ENCODE measurements at places on chromosomes 6 and 20.

DNA sequence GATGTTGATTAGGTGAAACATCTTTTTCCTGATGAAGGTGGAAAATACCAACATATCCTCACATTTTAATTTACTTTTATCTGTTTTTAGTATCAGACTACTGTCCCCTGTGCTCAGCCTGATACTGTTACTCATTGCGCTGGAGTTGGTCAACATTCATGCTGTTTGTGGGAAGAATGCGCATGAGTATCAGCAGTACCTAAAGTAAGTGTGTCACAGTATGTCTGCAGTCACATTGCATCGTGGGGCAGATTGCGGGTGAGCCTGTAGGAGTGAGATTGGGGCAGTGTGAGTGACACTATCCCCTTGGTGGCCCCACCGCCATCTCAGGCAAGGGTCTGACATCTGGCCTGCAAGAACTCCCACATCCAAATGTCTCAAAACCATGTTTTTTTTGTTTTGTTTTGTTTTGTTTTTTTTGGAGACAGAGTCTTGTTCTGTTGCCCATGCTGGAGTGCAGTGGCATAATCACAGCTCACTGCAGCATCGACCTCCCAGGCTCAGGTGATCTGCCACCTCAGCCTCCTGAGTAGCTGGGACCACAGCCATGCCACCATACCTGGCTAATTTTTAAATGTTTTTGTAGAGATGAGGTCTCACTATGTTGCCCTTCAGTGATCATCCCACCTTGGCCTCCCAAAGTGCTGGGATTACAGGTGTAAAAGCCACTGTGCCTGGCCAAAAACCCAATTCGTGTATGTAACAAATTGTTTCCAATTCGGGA lies 27.8 kb downstream of the ERMARD start:
- no peak for DNase-seq

- DNase-seq, result no peak
These were observed 160.1 kb downstream of the SMOC2 start for GRCh38 chr6:168601111-168601510.

DNA sequence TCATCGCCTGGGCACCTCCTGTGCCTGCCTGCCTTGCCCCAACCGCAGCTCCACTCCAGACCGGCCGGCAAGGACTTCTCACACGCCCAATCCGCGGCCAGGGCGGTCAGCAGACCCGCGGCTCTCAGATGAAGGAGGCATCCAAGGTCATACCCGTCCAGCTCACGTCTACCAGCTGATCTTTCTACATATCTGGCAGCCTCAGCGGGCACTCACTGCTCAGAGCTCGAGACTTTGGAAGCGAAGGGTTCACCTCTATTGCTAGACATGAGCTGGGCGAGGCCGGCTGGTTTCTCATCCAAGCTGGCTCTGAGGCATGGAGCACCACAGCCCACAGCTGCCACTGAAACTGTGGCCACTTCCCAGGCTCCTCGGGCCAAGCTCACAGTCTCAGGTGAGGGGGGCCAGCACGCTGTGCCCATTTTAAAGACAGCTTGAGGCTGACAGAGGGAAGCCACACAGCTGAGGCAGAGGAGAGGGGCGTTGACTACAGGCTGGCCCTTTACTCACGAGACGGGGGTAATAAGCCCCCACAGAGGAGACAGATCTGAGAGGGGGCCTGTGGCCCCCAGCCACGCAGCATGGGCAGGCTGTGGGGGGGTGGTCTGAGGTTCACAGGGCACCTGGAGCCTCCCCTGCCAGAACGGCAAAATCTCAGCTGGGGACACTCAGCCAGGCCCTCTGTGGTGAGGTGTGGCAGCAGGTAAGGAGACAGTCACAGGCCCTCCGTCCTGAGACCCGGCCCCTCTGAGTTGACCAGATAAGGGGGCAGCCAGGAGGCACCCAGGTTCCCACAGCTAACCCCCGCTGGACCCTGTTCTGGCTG lies 2.0 kb downstream of the LAMA5 start:
- DNase-seq, result no peak

GRCh38 chr6:52155791-52156576 lies 30.2 kb upstream of the IL17A start:
- DNase-seq, result no peak

GRCh38 chr20:17971300-17972013 lies 2.6 kb downstream of the MGME1 start:
- no peak for DNase-seq

- no peak for DNase-seq
These were observed 73.4 kb upstream of the NRSN1 start for GRCh38 chr6:24052590-24052961.

DNA sequence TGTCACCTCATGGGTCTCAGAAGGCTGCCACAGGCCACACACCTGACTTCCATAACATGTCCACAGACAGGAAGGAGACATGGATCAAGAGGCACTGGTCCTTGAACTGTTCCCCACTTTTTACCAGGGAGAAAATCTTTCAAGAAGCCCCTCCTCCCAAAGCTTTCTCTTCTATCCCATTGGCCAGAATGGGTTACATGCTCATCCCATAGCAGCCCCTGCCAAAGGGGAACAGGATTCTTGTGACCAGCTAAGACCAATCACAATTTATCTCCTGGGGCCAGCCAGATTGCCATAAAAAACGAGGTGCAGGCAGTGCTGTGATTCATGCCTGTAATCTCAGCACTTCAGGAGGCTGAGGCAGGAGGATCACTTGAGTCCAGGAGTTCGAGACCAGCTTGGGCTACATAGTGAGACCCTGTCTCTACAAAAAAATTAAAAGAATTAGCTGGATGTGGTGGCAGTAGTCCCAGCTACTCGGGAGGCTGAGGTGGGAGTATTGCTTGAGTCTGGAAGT lies 59.4 kb downstream of the TMEM242 start:
- no peak for DNase-seq

- DNase-seq, result no peak
These were observed 70.5 kb upstream of the TPD52L1 start for GRCh38 chr6:125082908-125083683.
